ENCODE measurements at places on chromosomes 6 and 20. TPM values are rescaled to one million over a fixed set of nuclear protein-coding genes. Genes with fewer than 3 reads are reported as not detected.

DNA sequence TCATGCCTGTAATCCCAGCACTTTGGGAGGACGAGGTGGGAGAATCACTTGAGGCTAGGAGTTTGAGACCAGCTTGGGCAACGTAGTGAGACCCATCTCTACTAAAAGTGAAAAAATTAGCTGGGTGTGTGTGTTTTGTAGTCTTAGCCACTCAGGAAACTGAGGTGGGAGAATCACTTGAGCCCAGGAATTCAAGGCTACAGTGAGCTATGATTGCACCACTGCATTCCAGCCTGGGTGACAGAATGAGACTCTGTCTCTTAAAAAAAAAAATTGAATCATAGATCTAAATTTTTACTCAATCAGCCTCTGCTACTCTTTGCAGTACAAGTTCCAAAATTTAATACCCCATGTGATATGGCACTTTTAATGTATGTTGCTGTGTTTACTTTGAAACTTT is 121.6 kb downstream of the ARMC2 start:
- no peak for DNase-seq

GRCh38 chr6:89214197-89214596 is 3.0 kb downstream of the GABRR1 start:
- no peak for DNase-seq

DNA sequence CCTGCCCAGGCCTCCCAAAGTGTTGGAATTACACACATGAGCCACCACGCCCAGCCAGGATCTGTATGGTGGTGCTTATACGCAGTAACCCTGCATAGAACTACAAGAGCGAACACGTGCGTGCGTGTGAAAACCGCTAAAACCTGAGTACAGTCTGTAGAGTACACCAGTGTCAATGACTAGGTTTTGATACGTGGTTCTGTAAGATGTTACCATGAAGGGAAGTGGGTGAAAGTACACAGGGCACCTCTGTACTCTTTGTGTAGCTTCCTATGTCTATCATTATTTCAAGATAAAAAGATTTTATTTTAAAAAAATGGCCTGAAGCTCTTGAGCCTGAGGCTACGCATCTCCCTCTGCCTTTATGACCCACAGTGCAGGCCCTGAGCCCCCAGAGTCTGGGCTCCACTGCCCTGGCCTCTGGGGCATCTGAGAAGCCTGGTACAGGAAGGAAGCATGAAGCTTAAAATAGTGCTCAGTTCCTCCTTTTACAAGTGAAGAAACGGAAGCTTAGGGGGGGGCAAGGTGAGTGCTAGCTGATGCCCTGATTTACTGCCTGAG is 21.6 kb downstream of the LY86 start:
- no peak for DNase-seq

DNA sequence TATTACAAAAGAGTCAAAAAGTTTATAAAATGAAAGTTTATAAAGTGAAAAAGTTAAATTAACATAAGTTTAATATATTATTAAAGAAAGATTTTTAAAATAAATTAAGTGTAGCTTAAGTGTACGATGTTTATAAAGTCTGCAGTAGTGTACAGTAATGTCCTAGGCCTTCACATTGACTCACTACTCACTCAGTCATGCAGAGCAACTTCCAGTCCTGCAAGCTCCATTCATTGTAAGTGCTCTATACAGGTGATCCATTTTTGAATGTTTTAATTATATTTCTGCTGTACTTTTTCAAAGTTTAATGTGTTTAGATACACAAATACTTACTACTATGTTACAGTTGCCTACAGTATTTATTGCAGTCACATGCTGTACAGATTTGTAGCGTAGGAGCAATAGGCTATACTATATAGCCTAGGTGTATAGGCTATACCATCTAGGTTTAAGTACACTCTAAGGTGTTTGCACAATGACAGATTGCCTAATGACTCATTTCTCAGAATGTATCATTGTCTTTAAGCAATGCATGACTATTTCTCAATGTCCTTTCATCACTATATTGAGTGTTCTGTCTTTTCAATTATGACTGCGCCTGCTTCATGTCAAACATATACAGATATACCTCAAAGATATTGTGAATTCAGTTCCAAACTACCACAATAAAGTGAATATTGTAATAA is 1110.3 kb upstream of the MAP3K7 start:
- DNase-seq = no peak

DNA sequence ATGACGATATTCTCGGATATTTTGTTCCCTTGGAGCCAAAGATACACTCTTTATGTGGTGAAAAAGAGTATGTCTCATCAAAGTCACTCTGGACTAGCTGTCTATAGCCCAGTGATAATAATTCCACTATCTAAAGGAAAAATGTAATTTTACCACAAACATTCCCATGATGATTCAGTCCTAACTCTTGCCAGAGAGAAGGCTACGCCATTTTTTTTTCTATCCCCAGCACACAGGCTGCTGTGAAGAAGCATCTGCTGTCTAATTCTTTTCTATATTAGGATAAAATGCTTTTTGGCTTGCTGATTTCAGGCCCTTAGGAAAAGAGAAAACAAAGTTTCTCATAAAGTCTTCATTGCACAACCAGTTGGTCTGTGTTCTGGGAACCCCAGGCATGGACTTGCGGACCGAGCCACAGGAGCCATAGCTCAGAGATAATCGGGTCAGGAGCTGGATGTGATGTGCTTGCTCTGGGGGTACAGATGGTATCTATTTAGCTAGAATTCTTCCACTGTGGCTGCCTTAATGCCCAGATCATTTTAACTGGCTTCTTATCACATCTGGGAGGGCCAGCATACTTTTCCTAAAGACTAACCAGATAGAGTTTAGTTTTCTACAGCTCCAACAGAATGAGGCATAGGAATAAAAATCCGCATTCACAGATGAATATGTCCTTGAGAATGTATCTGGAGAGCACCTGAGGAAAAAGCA is 683.7 kb upstream of the ID4 start:
- DNase-seq = no peak

DNA sequence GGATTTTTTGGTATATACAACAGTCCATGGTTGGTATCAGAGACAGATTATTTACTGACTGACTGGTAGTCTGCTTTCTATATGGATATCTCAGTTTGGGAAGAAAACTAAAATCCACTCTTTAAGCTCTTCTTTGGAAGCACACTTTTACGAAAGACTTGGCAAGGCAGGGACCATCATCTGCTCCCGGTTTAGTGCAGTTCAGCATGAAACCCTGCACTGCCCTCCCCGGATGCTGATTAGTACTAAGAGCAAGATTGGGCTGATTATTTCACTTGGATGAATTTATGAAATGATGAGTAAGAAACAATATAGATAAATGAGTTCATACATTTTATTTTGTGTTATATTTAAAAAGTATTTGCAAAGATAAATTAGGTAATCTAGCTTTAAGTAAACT is 56.3 kb downstream of the RGS17 start:
- no peak for DNase-seq

GRCh38 chr6:118652051-118652615 is 742 bp upstream of the CEP85L start:
- DNase-seq = no peak

DNA sequence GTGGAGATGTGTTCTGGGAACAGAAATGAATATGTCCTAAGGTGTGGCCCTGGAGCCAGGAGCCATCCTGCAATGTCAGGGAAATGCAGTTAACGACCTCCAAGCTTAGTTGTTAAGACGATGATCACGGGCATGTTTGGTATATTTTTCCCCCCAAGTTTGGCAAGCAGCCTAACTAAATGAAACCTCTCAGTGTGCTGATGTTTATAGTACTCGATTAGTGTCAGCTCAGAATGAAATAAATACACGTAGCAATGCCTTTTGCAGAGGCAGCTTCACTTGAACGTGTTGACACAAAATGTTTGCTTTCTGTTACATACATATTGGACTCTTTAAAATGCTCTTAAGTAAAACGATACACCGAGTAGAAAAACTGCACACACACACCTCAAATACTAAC is 76.2 kb upstream of the OLIG3 start:
- no peak for DNase-seq

DNA sequence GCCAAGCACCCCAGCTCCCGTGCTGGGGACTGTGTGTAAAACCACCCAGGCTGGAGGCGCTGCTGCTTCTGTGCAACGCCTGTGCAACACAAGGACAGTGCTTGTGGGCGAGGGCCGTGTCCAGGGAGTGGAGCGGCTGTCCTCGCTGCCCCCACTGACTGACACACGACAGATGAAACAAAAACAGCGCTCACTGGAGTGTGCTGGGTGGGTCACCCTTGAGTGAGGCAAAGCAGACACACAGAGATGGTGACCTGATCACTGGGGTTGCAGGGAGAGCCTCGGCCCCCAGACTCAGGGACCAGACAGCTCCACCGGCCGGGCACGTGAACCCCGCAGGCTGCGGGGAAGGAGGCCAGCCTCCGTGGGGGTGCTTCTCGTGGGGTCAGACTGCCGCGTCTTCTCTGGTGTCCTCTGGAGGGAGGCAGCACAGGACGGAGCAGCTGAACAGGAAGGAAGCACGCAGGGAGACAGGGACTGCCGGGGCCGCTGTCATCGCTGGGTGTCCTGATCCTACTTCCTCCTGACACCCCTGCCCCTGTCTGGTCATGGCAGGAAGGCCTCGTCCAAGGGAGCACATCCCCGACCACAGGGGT is 75.9 kb upstream of the CST7 start:
- DNase-seq = no peak

DNA sequence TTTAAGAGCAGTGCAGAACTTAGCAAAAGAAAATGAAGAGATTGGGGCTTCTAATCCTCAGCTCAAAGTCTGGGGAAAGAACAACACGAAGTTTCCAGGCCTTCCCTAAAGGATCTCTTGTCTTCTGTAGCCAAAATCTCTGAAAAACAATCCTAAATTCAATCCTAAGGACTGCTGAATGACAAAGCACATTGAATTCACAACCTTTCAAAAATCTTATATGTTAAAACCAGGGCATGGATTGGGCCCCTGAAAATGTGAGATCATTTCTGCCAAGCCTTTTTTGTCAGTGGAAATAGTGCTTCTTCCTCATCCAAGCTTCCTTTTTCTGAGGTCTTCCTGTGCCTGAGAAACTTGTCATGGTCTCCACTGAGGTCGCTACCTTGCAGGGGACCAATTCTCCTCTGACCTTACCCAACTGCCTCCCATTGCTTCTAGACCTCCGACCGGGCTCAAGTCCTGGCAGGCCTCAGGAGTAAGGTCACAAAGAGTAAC is 126.2 kb upstream of the ARID1B start:
- no peak for DNase-seq

DNA sequence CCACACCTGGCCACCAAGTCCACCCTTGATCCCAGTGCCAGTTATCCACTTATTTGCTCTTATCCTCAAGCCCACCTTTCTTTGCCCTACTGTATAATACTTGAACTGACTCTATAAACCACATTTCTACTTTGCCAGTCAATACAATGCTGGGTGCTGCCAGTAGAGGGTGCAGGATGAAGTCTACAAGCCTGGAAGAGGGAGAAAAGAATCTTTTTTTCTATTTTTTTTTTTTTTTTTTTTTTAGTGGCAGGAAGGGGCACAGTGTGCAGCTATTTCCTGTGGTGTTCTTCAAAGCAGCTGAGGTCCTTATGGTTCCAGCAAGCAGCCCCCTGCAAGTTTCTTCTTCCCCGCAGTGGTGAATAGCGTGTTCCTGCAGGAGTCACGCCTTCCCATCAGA is 22.2 kb upstream of the GABRR1 start:
- no peak for DNase-seq

The DEFB118 gene
- total RNA-seq = not detected

The FUT9 gene
- 4.9 TPM for total RNA-seq

The PHACTR3 gene
- 2.1 TPM for total RNA-seq

The ZFP57 gene
- not detected for total RNA-seq
